ENCODE measurements at places on chromosomes 4 and X.

DNA sequence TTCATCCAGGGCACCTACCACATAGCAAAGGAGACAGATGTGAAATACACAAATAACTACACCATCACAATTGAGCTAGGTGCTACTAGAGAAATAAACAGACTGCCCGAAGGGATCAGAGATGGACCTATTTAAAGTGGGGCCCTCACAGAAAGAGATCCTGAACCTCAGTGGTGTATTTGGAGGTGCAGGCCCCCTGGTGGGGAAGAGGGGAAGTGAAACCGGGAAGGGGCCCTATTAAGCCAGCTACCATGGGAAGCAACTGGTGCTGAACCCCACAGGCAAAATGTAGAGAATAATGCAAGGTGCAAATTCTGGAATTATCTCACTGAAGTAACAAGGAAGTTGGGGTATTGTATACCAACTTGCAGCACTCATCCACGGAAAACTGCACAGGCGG is 78.6 kb upstream of the FAM9A start:
- DNase-seq: no peak

DNA sequence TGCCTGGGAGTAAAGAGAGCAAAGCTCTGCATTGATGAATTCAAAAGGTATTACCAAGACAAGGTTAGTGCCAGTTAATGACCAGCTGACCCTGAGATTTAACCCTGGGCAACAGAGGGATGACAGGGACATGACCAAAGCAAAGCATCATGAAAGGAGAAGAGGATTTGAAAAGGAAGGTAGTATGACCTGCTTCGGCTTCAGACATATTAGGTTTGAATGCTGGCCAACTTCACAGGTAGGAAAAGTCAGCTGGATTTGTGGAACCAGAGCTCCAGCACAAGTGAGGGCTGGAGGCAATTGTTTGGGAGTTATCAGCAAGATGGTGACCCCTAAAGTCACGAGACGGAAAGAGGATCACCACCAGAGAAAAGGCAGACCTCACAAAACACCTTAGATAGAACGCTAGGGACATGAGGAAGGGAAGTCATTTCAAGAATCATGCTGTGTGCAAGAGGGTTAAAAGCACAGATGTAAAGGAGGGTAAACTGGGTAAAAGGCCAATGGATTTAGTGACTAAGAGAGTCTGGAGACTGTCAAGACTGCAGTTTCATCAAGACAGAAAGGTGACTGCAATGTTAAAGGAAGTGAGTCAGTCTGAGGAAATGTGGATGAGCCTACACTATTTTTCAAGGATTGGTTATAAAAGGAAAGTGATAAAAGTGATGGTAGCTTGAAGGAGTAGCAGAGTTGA is 45.6 kb downstream of the SH3RF1 start:
- no peak for DNase-seq

GRCh38 chr4:4269331-4269731 is 20.6 kb downstream of the LYAR start:
- DNase-seq: no peak

DNA sequence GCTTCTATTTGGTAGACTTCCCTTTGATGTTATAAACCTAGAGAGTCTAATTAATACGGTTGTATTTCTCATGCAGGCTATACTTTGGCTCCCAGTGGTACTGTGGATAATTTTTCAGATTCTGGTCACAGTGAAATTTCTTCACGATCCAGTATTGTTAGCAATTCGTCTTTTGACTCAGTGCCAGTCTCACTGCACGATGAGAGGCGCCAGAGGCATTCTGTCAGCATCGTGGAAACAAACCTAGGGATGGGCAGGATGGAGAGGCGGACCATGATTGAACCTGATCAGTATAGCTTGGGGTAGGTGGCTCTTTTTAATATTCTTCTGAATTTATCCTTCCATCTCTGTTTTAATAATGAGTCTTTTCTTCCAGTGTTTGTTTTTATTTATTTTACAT is 249.7 kb downstream of the RAPGEF2 start:
- DNase-seq: no peak

DNA sequence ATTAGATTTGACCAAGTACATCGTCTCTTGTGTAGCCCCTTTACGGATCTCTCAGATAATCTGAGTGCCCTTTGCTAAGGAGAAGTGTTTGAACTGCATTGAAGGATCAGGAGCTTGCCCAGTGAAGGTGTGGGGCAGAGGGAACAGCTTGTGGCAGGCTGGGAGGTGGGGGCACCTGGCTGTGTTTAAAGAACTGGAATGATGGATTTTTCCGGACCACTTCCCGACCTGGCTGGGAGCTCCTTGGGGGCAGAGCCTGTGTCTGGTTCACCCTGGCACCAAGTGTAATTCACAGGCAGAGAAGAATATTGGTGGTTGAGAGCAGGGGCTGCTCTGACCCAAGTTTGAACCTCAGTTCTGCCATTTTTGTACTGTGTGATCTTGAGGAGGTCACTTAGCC is 18.5 kb downstream of the TBC1D14 start:
- no peak for DNase-seq

GRCh38 chrX:42686706-42687105 is 91.3 kb downstream of the PPP1R2C start:
- no peak for DNase-seq

- no peak for DNase-seq
These were observed 111.5 kb downstream of the AFAP1 start for GRCh38 chr4:7828011-7828720.

DNA sequence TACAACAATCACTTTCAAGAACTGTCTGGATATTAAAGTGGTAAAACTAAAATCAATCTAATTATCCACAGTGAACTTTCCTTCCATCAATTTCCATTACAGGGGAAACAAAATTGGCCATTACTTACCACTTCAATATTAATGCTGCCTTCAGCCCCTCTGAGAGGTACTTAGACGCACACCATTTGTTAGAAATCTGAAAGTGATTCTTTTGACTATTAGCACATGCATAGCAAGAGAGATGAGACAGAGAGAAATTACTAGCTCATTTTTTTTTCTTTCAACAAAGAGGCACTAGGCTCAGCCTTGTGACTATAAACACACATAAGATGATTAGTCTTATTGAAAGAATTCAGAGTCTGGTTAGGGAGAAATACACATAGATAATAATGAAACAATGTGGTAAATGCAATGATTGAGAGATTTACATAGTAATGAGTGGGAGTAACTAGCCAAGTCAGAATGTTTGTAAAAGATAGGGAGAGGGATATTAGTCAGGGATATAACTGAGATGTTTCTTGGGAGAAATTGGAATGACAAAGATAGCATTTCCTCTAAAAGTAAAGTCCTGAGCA is 93.3 kb downstream of the YIPF7 start:
- DNase-seq: no peak

- no peak for DNase-seq
These were observed 2.7 kb upstream of the GEMIN8 start for GRCh38 chrX:14032406-14032805.

GRCh38 chr4:80094191-80094590 is 21.2 kb upstream of the ANTXR2 start:
- no peak for DNase-seq

- no peak for DNase-seq
These were observed 53.0 kb downstream of the POF1B start for GRCh38 chrX:85326234-85327059.

DNA sequence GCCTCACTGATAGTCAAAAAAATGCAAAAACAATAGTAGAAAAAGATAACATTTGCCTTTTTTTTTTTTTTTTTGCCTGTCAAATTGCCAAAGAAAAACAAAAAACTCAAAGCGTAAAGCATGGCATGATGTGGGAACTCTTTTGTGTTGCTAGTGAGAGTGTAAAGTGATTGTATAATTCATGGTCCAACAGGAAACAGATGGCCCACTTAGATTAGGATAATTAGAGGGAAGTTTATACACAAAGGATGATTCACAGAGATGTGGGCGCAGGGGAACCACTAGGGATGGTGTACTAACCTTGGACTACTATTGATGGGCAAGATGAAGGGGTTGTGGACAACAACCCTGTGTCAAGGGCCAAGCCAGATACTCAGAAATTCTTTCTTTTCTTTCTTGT is 16.4 kb downstream of the MCUB start:
- no peak for DNase-seq
